Liver (tissue), 10 donors: ENCODE measurements at places on chromosomes 11 and 22.

DNA sequence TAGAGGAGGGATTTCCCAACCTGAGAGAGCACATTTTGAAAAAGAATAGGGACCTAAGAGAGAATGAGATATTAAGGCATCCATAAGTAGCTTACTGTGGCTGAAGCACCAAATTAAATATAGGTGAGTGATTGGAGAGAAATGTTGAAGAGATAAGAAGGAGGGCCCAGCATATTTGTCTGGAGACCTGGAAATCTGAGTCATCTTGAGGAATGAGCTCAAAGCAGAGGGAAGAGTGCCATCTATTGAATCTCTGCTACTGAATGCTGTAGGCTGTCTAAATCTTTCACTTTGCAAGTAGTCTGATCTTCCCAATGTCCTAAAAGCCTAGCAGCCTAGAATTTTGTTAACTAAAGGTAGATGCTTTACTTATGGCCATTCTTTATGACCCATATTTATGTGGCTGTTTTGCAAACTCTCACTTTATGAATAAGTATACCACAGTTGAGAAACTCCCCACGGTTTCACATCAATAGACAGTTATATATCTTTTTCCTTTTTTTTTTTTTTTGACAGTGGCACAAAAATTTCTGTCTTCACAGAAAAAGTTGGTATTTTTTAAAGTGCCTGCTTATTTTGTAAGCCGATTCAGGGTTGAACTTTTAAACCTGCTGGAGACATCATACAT lies 2093.5 kb downstream of the LRRC4C start:
- no peak for DNase-seq

GRCh38 chr11:22491555-22492225 lies 133.9 kb downstream of the FANCF start:
- no peak for DNase-seq

- DNase-seq: no peak
These were observed 26.1 kb upstream of the MUC5B start for GRCh38 chr11:1196516-1197391.

- no peak for DNase-seq
These were observed 38.2 kb downstream of the OR2AG2 start for GRCh38 chr11:6733326-6734275.

GRCh38 chr11:105790840-105791239 lies 181.0 kb downstream of the GRIA4 start:
- DNase-seq: no peak

DNA sequence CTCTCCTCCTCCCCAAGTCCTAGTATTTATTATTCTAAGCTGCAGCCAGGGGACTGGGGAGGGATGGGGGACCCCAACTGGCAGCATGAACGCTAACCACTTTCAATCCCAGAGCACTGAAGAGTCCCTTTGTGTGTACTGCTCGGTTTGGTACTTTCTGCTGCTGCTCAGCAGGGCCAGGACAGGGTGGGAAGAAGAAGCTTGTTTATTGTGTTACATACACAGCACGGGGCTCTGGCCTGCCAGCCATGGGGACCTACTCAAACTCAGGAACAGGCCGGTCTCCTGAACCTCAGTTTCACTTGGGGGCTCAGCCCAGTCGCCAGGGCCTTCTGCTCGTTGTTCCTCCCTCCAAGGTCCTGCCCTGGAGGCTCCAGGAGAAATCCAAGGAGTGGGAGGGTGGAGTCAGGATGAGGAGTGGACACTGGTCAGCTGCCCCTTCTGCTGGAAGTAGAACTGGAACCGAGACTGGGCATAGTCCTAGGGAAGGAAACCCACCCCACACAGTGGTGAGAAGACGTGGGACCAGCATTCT lies 616 bp upstream of the CPT1B start:
- no peak for DNase-seq

DNA sequence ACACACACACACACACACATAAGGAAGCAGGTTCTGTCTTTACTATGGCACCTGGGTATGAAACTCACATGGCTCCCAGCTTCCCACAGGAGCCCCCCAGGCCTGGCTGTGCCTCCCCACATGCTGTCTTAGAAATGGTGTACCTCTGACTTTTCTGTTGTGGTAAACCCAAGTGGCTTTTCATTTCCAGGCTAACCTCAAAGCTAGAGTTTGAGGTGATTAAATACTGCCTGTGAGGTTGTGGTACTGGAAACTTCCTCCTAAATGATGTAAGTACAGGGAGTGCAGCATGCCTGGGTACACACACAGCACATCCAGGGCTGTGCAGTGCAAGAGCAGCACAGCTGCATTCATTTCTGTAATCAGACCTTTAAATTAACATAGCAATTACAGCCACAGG lies 34.4 kb downstream of the ME3 start:
- no peak for DNase-seq

DNA sequence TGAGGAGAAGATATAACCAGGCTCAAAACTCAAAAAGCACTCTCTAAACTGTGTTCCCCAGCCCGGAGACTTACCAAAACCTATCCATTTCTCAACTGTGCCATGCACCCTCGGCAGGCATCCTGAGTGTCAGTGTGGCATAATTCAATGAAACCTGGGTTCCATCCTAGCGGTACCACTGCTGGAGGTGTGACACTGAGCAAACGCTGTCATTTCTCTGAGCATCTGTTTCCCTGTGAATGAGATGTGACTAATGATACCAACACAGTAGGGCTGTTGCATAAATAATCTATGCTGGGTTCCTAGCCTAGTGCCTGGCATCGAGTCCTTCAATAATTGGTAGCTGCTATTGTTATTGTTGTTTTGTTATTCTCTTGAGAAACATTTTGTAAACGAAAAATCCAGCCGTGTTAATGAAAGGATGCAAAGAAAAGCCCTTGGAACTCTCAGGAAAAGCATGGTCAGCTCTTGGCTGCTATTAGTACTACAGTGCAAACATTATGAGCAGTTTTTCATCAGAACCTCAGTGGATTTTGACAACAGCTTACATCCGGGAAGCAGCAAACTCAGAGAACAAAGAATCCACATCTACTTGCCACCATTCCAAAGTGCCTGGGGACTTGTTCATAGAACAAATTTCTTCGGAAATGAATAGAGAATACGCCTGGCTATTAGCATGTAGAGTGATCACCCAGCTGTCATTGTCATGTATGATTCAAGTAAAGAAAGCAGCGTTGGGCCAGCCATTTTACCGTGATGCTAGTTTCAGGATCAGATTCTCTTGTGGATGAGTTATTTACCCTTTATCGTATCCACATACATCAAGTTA lies 53.7 kb downstream of the TECTA start:
- DNase-seq: no peak

DNA sequence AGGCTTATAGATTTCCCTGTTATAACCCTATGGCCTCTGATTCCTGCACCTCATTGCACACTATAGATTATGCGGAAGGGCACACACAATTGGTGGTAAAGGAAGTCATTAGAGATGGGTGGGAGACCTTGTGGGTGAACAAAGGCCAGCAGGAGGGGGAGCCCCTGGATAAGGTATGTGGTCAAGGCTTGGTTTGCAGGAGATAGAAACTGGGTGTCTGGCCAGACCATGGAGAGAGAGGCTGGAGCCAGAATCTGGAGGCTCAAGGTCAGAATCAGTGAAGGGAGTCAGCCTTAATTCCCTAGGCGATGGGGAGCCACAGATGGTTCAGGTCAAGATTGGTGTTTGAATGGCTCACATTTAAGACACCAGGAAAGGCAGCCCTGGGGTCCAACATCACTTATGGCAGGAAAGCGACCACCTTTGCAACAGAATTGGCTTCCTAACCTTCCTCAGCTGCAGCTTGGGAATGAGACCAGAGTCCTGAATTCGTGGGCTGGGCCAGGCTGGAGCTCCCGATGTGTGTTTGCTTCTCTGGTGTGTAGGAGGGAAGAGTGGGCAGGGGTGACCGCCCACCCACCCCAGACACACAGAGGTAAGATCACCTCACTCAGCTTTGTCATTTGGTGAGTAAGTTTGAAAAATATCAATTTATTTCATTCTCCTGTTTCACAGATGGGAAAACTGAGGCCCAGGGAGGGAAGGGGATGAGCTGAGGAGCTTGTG lies 22.7 kb upstream of the SCUBE1 start:
- DNase-seq: no peak
